ENCODE measurements at places on chromosomes 4 and X. TPM values are rescaled to one million over a fixed set of nuclear protein-coding genes. Genes with fewer than 3 reads are reported as not detected.

TRIM60 gene
- total RNA-seq = not detected

SYN1 gene
- 0.15 TPM for total RNA-seq

TNIP3 gene
- 9.1 TPM for total RNA-seq

ASMT gene
- total RNA-seq = 5.0 TPM

KCTD8 gene
- total RNA-seq = not detected

FAM184B gene
- not detected for total RNA-seq

GLRA2 gene
- total RNA-seq = not detected

ODAPH gene
- total RNA-seq = 3.8 TPM
